CD4-positive, alpha-beta T cell treated with Interleukin-17A for 1 hour (primary cell): ENCODE measurements at places on chromosomes 7 and 10.

DNA sequence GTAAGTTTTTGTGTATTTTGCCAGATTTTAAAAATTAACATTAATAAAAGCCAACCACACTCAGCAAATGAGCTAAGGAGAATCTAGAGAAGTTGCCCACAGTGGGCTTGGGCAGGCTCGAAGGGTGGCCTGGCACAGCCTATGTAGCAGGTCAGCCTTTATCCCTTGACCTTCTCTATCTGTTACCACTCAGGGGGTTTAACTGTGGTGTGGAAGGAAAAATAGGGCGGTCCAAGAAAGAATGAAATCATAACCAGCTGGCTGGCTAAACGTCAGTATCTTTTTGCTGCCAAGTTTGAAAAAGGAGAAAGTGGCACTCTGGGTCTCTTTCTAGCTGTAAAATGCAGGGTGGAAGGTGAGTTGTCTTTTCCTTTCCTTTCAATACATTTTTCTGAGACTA, 130.3 kb upstream of the ASAH2 start:
- no peak for DNase-seq

DNA sequence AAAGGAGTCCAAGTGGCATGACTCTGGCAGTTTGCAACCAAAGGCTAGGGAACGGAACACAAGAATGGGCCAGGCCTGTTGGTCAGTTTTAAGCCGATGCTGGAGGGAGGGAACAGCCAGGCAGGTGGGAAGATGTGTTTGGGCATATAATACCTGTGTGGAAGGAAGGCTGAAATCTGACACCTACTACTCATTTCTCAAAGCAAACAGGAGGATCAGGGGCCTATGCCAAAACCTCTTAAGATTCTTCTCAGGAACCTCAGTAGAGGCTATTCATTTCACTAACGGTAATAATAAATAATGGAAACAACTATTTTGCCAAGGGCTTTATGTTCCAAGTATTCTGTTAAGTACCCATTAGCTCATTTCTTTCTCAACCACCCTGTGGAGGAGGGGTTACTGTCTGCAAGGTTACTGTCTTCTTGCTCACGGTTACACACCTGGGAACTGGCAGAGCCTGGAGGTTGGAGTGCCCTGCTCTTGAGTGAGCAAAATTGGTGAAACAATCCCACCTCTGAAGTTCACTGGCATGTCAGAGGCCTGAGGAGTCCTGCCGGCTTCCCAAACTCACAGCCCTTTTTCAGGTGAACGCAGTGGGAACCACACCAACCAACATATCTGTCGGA, 35.5 kb downstream of the GOT1 start:
- no peak for DNase-seq

- DNase-seq, result no peak
These were observed 4.4 kb upstream of the HOXA11 start for GRCh38 chr7:27189295-27189996.

- no peak for DNase-seq
These were observed 39.7 kb downstream of the RASGEF1A start for GRCh38 chr10:43226851-43227845.
